B cell (primary cell): ENCODE measurements at places on chromosomes 3 and 15.
A peak's percentile ranks its signal among the peaks of the same experiment; 100 is the strongest.

GRCh38 chr3:183774631-183775030 is 50.7 kb downstream of the MAP6D1 start:
- no peak overlapping the region for H3K27ac ChIP-seq
- no peak overlapping the region for H3K4me3 ChIP-seq
- no peaks in the 10 kb centered on the region for H3K4me1 ChIP-seq
- no peaks in the 10 kb centered on the region for H3K27me3 ChIP-seq
- no peak for DNase-seq

DNA sequence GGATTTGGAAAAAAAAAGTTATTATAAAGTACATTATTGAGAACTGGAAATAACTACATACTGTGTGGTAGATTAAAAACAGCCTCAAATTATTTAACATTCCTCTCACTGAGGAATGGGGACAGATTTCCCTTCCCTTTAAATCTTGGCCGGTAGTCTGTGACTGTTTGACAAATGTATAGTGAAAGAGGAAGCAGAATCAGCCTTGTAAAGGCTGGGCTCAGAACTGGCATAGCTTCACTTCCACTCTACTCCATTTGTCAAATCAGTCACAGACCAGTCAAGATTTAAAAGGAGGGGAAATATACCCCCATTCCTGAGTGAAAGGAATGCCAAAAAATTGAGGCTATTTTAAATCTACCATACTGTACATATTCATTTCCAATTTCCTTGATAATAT is 18.2 kb upstream of the B4GALT4 start:
- H3K27ac ChIP-seq, result no peak overlapping the region
- no peaks in the 10 kb centered on the region for H3K27me3 ChIP-seq
- peak; percentile 53 for DNase-seq

DNA sequence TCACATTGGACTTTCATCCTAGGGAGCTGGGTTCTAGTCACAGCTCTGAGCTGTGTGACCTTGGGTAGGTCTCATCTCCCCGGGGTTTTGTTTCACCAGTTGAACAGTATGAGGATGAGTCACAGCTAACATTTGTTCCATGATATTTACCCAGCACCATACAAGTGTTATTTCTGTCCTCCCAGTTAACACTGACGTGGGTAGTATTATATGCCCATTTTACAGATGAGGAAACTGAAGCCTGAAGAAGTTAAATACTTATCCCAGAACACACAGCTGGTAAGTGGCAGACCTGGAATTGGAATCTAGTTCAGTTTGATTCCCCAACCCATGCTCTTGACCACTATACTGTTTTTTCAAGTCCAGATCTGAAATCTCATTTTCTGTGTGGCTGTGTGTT is 908 bp upstream of the RARB start:
- H3K27ac ChIP-seq, result no peak overlapping the region
- H3K4me1 ChIP-seq, result no peaks in the 10 kb centered on the region
- H3K27me3 ChIP-seq, result peaks cover 22% of the 10 kb centered on the region
- no peak overlapping the region for H3K4me3 ChIP-seq
- DNase-seq, result no peak

DNA sequence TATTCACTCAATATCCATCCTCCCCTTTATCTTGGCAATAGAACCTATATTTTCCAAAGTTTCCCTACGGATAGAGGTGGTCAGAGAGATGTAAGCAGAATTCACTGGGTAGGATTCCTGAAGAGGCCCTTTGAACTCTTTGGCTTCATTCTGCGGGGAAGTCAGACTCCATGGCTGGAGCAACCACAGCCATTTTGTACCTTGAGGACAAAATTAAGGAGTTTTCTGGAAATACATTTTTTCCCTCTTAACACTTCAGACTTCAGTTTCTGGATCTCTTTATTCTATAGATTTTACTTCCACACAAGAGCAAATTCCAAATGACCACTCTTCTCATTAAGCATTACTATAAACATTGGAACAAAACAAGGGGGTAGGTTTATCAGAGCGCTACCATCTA is 43.3 kb downstream of the ADAMTS9 start:
- H3K27ac ChIP-seq, result no peak overlapping the region
- H3K36me3 ChIP-seq, result no peaks in the 10 kb centered on the region
- no peaks in the 10 kb centered on the region for H3K4me1 ChIP-seq
- DNase-seq, result no peak
- H3K4me3 ChIP-seq, result no peak overlapping the region

- H3K27me3 ChIP-seq, result peaks cover 5% of the 10 kb centered on the region
- peaks cover 3% of the 10 kb centered on the region for H3K36me3 ChIP-seq
- H3K4me3 ChIP-seq, result peak overlapping the region; percentile 84
- H3K27ac ChIP-seq, result peak overlapping the region; percentile 90
- DNase-seq, result peak; percentile 58
These were observed 557 bp downstream of the TFG start for GRCh38 chr3:100709842-100710260.

GRCh38 chr15:74631935-74632560 is 16.4 kb downstream of the CLK3 start:
- no peaks in the 10 kb centered on the region for H3K27me3 ChIP-seq
- no peaks in the 10 kb centered on the region for H3K36me3 ChIP-seq
- H3K27ac ChIP-seq, result no peak overlapping the region
- DNase-seq, result peak; percentile 76
- H3K4me3 ChIP-seq, result no peak overlapping the region

DNA sequence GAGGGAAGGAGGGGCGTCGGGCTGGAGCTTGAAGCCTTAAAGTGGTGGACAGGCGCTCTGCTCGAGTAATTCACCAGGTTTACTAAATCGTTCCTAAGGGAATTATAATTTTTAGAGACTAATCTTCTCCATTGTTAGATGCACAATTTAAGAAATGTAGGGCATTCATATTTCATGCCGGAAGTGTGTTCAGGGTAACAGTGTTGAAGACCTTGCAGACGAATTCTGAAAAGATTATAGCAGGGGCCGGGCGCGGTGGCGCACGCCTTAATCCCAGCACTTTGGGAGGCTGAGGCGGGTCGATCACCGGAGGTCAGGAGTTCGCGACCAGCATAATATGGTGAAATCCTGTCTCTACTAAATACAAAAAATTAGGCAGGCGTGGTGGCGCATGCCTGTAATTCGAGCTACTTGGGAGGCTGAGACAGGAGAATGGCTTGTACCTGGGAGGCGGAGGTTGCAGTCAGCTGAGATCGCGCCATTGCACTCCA is 365 bp upstream of the GTF2A2 start:
- H3K27me3 ChIP-seq, result no peaks in the 10 kb centered on the region
- peak overlapping the region; percentile 64 for H3K27ac ChIP-seq
- H3K4me1 ChIP-seq, result peaks cover 19% of the 10 kb centered on the region

- H3K36me3 ChIP-seq, result no peaks in the 10 kb centered on the region
- no peaks in the 10 kb centered on the region for H3K4me1 ChIP-seq
- H3K27ac ChIP-seq, result no peak overlapping the region
- H3K4me3 ChIP-seq, result no peak overlapping the region
These were observed 36.3 kb upstream of the TMC3 start for GRCh38 chr15:81410318-81410753.

DNA sequence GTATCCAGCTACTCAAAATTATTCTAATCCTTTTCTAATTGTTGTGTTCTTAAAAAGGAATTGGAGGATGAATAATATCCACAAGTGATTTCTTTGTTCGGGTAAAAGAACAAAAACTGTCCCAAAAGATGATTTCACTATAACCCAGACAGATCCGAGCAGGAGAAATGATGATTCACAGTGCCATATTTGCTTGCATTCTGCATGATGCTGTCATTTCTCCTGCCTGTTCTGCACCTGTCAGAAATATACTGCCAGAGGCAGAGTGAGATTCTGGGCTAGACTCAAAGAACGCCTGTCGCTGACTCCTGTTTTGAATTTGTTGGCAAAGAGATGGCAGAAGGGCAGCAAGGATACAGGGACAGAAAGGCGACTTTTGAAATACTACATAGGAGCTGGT is 34.7 kb upstream of the SLC24A5 start:
- no peak for DNase-seq
- H3K36me3 ChIP-seq, result no peaks in the 10 kb centered on the region
- H3K4me3 ChIP-seq, result no peak overlapping the region
- H3K27me3 ChIP-seq, result no peaks in the 10 kb centered on the region
- H3K27ac ChIP-seq, result no peak overlapping the region

DNA sequence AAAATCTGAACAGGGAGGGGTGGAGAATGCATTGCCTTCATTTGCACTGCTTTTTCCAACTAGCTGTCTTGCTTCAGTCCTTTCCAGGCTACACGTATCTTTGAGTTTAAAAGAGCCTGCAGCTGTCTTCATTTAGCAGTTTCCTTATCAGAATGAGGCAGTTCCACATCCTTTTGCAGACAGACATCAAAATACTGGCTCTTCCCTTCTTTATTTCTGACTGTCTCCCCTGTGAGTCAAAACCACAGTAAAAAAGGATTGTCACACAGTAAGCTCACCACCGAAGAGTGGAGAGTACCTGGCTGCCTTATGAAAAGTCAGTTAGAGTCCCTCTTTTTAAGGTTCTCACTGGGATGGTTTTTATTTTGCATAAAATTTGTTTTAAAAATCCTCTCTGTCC is 205.5 kb upstream of the CD96 start:
- no peaks in the 10 kb centered on the region for H3K4me1 ChIP-seq
- no peak for DNase-seq
- H3K36me3 ChIP-seq, result no peaks in the 10 kb centered on the region

GRCh38 chr3:69983546-69984265 is 15.8 kb upstream of the SAMMSON start:
- H3K36me3 ChIP-seq, result no peaks in the 10 kb centered on the region
- no peaks in the 10 kb centered on the region for H3K4me1 ChIP-seq
- peak; percentile 5 for DNase-seq
- no peak overlapping the region for H3K4me3 ChIP-seq
- H3K27ac ChIP-seq, result no peak overlapping the region
- H3K27me3 ChIP-seq, result no peaks in the 10 kb centered on the region

DNA sequence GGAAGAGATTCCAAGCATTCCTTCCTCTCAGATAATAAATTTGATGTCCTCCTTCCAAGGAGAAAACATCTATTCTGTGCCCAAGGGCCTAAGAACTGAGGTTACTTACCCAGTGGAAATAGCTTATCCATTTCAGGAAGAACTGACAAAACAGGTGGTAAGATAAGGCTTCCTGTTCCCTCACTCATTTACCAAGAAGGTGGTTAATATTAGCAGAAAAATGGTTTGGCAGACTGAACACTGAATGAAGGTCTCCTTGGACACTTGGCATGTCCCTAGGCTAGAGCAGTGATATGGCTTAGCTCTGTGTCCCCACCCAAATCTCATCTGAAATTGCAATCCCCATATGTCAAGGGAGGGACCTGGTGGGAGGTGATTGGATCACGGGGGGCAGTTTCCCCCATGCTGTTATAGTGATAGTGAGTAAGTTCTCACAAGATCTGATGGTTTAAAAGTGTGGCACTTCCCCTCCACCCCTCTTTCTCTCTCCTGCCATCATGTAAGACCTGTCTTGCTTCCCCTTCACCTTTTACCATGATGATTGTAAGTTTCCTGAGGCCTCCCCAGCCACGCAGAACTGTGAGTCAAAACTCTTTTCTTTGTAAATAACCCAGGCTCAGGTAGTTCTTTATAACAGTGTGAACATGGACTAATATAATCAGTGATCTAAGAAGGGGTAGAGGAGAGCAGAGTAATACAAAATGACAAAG is 127.4 kb downstream of the ST8SIA2 start:
- no peaks in the 10 kb centered on the region for H3K27me3 ChIP-seq
- DNase-seq, result no peak
- no peaks in the 10 kb centered on the region for H3K36me3 ChIP-seq
- H3K27ac ChIP-seq, result no peak overlapping the region
- H3K4me1 ChIP-seq, result no peaks in the 10 kb centered on the region
